ENCODE measurements at places on chromosomes 4 and X.

DNA sequence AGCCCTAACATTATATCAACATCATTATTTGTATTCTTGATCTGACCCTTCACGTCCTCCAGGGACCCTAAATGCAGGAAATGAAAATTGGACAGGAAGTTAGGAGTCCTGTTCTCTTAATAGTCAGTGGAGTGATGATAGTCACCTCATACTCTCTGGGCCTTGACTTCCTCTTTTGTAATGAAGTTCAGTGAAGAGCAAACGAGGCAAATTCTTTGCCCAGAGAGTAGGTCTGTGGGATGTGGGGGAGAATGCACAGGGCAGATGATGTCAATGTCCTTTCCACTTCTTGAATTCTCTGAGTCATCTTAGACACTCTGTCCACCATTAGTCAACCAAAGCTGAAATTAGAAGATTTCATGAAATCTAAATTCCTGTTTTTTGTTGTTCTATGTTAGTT lies 17.1 kb upstream of the GPRIN3 start:
- DNase-seq: no peak

DNA sequence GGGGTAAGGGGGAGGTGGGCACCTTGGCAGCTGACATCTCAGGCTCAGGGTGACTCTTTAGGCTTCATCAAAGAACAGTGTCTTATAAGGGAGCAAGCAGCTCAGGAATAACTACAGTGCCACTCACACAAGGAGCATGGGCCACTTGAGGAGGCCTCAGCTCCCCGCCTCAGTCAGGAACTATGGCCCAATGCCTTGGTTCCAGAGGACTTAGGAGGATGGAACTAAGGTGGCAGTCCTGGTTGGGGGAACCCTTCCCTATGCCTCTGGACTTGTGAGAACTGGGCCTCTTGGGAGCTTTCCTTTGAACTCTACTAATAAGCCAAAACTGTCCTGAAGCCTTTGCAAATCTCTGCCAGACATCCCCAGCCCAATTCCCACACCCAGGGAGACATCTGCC lies 160.6 kb downstream of the EFNB1 start:
- DNase-seq: no peak

DNA sequence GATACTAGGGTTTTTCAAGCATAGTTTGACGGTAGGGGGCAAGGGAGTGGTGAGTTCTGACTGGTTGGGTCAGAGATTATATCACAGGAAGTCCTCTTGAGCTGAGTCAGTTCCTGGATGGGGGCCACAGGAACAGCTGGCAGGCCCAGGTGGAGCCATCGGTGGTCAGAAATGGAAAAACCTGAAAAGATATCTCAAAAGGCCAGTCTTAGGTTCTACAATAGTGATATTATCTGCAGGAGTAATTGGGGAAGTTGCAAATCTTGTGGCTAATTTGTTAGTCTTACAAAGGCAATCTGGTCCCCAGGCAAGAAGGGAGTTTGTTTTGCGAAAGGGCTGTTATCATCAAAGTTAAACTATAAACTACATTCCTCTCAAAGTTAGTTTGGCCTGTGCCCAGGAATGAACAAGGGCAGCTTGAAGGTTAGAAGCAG lies 159.3 kb downstream of the PTCHD1 start:
- DNase-seq: no peak

DNA sequence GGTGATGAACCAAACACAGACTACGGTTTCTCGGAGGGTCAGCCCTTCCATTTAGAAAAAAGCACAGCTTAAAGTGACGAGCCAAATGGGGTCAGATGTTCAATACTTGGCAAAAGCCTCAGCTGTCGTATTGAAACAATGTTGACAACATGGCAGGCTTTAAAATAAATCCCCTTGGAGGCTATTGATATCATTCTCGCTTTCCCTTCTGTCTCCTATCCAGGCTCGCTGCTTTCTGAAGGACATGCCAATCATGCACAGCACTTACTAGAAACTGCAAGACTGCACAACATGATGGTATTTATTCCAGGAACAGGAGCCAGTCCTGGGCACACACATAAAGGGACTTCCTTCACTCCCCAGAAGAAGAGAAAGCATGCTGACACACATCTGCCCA lies 137.9 kb downstream of the SLC7A11 start:
- no peak for DNase-seq

DNA sequence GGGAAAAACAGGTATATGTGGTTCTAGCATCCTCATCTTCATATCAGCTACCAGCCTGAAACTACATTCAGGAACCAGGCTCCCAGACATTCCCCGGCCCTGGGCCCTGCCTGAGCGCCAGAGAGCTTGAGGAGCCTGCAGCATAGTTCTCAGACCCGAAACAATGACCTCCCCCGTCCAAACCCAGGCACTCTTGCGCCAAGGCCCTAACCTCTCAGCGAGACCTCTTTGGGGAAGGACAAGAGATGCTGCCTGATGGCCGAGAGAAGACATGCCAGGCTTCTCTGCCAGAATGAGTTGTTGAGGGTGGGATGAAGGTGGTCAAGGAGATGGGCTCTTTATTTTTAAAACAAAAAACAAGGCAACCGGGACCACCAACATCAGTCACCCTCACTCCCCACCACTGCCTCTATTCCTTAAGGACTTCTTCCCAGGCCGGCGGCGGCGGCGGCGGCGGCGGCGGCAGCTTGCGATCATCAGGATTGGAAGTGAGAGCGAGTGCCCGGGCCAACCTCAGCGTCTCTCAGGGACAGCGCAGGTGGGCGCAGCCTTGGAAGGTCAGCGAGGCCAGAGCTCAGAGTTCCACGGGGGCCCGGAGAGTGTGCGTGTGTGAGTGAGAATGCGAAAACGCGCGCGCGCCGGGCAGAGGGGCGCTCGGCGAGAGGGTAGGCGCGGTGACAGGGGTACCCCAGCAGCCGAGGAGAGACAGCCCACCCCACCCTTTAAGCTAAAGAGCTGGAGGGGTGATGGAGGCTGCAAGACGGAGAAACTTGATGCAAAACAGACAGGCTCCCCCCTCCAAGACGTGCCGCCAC lies 601 bp downstream of the INPP4B start:
- DNase-seq: no peak

DNA sequence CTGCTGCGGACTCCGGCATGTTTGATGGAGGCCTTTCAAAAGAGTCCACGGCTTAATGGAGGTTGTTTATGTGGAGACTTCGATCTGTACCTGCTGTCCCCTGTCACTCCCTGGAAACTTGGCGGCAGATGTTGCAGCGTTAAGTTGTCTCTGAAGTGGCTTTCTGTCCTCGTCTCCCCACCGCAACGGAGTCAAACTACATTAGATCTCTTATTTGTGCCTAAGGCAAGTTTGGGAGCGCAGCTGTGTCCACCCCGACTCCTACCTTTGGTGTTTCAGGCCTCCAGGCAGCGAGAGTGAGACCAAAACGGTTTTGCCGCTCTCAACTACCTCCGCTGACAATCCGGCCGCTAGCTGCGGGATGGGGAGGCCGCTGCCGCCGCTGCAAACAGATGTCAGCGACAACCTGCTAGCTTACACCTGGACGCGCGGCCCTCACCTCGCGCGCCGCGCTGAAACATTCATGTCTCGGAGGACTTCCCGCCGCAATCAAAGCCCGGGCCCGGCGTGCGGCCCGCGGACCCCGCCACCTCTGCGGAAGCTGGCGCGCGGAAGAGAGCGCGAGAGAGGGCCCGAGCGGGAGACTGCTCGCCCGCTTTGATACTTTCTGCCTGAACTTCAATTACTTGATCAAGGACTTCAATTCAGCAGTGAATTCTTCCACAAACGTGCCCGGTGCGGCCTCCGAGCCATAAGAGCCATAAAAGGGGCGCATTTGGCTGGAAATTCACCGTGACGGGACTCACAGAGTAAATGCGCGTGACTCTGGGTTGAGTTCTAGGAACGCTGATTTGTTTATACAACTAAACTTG lies 108.4 kb downstream of the ANTXR2 start:
- no peak for DNase-seq

- DNase-seq: no peak
These were observed 215.5 kb upstream of the VEGFC start for GRCh38 chr4:177008071-177008835.

DNA sequence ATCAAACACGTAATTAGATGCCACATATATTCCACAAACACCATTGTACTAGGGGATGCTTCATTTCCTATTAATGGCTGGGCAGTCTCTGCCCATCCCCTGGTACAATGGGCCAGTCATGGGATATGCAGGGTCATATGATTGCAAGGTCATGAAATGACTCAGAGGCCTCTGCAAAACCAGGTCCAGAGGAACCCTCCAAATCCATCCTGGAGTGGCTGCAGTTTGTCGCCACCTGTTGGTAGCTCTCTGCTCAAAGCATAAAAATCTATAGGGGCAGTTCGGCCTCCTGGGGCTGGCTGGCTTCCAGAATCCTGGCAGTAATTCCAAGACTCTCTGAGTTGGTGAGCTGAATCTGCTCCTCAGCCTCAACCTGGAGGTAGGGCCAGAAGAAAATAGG lies 22.9 kb upstream of the PUDP start:
- no peak for DNase-seq

All from NCI-H1417 treated with DMSO at 0.1 percent for 48 hours (cell line).